ENCODE measurements at places on chromosomes 13 and 19.

GRCh38 chr13:98965325-98965724 lies 12.5 kb downstream of the DOCK9 start:
- DNase-seq, result no peak

DNA sequence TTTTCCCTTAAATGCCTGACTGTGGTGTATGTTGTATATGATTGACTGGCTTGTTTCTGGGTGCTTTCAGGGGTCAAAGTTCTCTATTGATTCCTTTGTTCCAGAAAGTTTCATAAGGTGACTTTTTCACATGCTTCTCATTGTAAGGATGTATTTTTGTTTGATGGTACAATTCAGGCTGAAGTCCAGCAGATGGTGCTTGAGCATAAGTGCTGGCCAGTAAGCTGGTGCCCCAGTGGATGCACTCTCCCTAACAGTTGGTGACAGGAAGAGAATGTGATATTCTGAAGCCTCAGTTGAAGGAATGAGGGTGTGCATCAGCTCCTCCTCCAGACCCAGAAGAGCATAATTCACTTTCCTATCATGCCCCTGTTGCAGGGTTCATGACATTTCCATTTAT lies 1941.6 kb upstream of the PRR20A start:
- no peak for DNase-seq

GRCh38 chr13:111460548-111461444 lies 140.4 kb downstream of the TEX29 start:
- DNase-seq, result no peak

DNA sequence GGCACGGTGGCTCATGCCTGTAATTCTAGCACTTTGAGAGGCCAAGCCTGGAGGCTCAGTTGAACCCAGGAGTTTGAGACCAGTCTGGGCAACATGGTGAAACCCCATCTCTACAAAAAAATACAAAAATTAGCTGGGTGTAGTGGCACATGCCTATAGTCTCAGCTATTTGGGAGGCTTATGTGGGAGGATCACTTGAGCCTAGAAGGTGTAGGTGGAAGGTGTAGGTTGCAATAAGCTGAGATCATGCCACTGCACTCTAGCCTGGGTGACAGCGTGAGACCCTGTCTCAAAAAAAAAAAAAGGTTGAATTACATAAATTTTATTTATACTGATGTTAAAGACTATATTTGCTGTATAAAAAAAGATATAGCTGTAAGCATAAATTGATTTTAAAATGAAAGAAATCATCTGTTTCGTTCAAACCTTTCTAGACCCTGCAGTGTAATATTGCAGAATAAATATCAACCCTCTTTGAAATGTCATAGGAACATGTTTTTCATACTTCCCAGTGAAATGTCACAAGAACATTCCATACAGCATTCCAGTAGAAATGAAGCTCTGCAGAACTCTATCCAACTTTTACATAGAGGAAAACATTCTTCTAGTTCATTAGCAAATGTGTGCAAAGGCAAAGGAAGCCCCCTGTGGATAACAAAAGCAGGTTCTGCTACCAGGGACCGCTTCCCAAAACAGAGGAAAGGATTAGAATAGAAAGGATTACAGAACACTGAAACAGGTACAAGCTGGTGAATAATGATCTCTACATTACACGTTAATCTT lies 76.0 kb downstream of the CAB39L start:
- DNase-seq, result no peak

DNA sequence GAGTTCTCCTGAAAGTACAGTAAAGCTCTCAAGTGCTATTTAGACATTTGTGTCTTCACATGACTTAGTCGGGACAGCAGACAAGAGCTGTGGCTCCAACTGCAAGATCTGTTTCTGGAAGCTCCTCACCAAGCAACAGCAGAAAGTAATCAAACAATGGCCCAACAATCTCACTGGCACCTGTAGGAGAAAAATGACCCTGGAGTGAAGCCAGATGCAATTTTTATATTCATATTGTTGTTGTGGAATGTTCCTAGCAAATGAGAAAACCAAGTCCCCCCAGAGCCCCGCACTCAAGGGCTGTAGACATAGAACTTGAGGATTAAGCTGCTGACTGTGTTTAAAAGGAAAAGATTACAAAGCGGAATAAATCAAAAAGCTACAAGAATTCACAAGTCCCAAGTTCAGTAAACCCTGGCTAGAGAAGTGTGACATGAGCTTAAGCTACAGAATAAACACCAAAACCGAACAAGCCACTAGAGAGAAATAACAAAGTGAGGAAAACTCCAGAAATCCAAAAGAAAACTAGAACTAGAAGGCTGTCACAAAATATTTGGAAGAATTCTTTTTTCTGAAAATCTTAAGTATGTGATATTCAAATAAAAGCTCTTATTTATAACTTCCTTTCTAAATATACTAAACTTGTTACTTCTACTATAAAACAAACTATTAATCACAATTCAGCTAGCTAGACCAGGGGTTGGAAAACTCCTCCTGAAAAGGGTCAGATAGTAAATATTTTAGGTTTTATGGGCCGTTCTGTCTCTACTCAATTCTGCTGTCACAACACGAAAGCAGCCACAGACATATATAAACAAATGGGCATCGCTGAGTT lies 454.5 kb downstream of the SUCLA2 start:
- no peak for DNase-seq

GRCh38 chr19:18428787-18429674 lies 8.9 kb downstream of the ISYNA1 start:
- peak; percentile 74 for DNase-seq

DNA sequence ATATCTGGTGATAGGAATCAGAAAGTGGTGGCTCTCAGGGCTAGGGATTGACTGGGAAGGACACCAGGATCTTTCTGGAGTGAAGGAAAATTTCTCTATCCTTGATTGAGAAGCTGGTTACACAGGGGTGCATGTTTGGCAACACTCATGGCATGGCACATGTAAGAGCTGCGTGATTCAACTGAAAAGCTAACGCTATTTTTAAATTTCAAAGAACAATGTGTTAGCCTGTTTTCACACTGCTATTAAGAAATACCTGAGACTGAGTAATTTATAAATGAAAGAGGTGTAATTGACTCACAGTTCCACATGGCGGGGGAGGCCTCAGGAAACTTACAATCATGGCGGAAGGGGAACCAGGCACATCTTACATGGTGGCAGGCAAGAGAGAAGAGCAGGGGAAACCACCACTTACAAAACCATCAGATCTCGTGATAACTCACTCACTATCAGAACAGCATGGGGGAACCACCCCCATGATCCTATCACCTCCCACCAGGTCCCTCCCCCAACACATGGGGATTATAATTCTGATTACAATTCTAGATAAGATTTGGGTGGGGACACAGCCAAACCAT lies 7.4 kb downstream of the SIGLEC8 start:
- no peak for DNase-seq

GRCh38 chr13:28047757-28048388 lies 52.5 kb downstream of the FLT3 start:
- DNase-seq, result no peak

DNA sequence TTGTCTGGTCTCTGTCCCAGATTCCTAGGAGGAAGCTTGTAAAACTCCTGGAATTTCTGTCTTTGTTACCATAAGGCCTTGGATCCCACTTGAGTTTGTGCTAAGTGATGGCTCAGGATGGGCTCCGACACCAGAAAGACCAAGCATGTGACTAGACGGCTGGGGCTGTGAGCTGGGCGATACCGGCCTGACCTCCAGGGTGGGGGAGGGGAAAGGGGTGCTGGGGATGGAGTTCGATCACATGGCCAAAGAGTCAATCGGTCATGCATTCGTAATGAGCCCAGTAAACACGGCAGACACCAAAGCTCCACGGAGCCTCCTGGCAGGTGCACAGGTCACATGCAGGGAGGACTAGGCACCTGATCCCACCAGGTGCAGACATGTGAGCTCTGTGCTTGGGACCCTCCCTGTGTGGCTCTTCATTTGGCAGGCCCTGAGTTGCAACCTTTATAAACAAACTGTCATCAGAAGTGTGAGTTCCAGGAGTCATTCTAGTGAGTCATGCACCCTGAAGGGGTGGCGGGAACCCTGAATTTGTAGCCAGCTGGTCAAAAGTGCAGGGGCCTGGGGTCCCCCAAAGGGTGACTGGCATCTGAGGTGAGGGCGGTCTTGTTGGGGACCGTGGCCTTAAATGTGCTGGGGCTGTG lies 27.1 kb downstream of the ELAVL1 start:
- no peak for DNase-seq

- no peak for DNase-seq
Measured at GRCh38 chr19:30215248-30215647, 156.9 kb upstream of the ZNF536 start.

DNA sequence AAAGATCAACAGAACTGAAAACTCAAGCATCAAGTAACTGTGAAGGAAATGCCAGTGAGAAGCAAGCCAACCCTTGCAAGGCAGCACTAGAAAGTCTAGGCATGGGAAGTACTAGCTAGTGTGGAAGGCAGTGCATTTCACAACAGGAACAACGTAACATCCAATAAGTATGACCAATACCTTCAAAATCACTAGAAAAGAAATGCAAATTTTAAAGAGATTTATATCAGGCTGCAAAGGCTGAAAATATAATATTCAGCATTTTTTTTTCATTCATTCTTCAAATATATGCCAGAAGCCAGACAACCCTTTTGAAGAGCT lies 121.9 kb downstream of the DLEU7 start:
- no peak for DNase-seq

- DNase-seq, result no peak
Measured at GRCh38 chr13:110699148-110700145, 6.5 kb downstream of the CARS2 start.

- no peak for DNase-seq
Measured at GRCh38 chr13:84237143-84237542, 354.9 kb upstream of the SLITRK1 start.

DNA sequence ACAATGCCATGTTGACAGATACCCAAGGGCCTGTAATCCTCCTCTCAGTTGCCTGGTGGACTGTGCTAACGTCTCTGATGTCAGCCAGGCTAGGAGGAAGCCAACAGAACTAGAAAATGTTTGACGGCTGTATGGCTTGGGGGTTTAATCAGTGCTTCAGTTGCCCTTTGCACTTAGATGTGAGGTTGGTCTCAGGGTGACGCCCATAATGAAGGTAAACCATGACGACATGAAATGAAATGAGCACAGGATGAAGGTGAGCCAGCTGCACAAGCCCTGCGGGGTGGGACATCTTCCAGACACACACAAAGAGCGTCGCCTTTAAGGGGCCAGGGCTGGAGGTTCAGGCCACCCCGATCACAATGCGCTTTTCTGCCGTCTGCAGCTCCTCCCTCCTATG lies 127.2 kb downstream of the CRYL1 start:
- no peak for DNase-seq

DNA sequence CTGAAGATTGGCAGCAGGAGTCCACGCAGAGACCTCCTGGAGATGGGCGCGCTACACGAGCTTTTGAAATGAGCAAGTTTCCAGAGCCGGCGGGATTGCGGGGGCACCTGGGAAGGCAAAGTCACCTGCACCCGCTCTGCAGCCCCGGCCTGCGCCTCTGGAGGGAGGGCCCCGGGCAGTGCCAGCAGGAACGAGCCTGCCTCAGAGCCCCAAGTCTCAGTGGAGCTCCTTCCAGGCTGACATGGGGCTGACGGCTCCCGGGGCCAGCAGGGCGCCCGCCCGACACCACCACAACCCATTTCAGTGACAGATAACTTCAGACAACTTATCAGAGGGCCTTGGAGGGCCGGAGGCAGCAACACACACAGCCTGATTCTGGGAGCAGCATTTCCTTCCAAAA lies 45.0 kb downstream of the RASA3 start:
- no peak for DNase-seq

GRCh38 chr13:46179491-46179908 lies 2.5 kb downstream of the LCP1 start:
- peak; percentile 71 for DNase-seq

DNA sequence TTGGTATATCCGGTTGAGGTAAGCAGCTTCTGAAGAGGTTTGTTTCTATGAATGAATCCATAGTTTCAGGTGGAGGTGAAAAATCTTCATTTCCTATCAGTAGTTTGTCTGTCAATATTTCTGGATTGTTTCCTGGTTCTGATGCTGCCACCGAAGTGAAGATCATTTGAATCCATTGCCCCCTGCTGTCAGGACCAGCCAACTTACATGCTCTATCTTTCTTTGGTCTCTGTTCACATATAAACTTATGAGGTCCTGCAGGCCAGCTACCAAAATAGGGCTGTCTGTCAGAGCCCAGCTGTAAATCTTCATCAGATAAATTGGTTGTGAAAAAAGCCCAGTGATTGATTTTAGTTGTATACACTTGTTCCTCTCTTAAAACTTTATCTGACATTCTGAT lies 15.2 kb upstream of the N4BP2L1 start:
- no peak for DNase-seq

DNA sequence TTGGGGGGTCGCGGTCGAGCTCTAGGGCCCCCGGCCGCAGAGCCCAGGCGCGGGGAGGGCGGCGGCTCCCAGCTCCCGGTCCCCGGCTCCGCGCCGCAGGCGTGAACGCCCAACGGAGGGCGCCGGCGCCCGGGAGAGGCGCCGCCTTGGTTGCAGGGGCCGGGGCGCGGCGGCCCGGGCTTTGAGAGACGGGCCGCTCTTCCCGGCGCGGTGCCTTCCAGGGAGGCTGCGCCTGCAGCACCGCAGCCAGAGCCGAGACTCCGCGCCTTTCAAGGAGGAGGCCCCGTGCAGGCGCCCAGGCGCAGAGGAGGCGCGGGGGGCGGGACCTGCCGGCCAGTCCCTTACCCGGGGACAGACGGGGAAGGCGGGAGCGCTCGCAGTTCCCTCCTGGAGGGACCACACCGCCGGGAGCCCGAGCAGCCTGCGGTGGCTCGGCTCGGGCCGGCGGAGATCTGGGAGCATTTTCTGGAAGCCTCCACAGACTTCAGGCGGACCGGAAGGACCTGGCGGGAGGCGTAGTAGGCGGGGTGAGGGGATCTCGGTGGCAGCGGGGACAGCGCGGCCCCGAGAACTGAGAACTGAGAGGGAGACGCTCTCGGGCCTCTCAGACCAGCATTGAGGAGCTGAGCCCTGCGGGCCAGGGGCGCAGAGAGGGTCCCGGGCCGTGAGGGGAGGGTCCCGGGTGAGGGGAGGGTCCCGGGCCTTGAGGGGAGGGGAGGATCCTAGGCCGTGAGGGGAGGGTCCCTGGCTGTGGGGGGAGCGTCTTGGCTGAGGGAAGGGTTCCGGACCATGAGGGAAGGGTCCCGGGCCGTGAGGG lies 25.5 kb upstream of the MCF2L start:
- no peak for DNase-seq

Data from stimulated activated CD8-positive, alpha-beta memory T cell treated with anti-CD3 and anti-CD28 coated beads, Interleukin-2, amount 100 ng/mL, for 1 hour (primary cell).